ENCODE measurements at places on chromosomes 16 and 17.

DNA sequence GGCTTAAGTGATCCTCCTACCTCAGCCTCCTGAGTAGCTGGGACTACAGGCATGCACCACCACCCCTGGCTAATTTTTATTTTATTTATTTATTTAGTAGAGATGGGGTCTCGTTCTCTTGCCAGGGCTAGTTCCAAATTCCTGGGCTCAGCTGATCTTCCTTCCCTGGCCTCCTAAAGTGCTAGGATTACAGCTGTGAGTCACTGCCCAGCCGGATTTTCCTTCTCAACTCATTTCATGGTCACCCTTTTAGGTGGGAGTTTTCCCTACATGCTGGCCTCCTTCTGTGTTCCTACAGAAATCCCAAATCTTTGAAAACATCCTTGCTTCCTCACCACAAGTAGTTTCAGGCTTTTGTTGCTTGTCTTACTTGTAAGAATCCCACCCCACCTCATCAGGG lies 102.1 kb upstream of the SIAH1 start:
- no peak for DNase-seq

- no peak for DNase-seq
Measured at GRCh38 chr17:66040402-66040801, 151.5 kb downstream of the CEP112 start.

- no peak for DNase-seq
Measured at GRCh38 chr16:31529108-31529936, 1.6 kb downstream of the AHSP start.

DNA sequence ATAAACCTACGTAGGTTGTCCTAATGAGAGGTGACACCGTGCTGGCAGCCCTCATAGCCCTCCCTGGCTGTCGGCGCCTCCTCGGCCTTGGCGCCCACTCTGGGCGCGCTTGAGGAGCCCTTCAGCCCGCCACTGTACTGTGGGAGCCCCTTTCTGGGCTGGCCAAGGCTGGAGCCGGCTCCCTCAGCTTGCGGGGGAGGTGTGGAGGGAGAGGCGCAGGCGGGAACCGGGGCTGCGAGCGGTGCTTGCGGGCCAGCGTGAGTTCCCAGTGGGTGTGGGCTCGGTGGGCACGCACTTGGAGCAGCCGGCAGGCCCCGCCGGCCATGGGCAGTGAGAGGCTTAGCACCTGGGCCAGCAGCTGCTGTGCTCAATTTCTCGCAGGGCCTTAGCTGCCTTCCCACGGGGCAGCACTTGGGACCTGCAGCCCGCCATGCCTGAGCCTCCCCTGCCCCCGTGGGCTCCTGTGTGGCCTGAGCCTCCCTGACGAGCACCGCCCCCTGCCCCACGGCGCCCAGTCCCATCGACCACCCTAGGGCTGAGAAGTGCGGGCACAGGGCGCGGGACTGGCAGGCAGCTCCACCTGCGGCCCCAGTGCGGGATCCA lies 40.1 kb upstream of the AMZ2 start:
- peak; percentile 54 for DNase-seq

DNA sequence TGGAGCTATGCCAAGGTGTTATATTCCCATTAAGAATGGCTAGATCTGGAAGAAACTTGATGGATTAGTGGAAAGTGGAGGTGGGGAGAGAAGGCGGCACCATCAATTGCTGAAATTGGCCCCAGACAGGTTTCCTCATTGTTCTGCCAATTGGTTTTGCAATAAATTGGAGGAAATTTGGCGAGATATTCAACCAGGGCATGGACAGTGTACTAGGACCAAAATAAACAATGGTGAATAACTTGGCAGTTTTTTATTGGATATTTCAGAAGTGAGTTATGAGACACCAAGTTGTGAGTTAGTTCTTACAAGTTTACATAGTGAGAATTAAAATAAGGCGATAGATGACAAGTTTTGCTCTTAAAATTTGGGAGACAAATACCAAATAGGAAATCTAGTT lies 41.1 kb upstream of the SOX9 start:
- DNase-seq = no peak

DNA sequence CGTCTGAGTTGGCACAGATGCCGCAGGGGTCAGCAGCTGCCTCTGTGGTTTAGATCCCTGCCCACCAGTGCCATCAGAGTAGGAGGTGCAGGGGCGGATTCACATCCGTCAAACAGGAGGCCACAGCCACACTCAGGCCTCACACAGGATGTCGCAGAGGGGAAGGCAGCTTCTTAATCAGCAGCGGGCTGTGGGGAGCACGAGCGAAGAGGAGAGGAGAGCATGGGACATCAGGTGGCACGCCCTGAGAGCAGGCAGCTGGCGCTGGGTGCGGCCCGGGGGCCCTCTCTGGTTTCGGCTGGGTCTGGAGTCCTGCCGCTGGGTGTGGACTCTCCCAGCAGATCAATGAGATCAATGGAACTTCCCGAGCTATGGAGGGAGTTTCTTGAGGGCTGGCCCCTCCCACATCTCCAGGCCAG lies 9.6 kb downstream of the LLGL2 start:
- no peak for DNase-seq

DNA sequence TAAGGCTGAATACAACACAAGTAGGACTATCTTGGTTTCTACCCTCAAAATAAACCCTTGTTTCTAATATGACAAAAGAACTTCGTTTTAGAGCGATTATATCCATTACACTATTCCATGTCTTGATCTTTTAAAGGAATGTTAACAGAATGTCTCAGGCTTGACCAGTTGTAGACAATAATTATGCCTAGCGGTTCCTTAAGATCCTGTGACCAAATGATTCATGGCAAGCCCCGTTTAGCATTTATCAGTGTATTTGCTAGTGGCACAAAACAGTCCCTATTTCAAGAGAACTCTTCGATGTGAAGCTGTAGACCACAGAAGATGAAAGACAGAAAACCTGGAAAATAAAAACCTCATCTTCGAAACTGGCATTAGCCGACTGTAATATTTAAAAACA lies 200.9 kb upstream of the SOX9 start:
- DNase-seq = no peak

- DNase-seq = peak; percentile 43
Measured at GRCh38 chr17:18004884-18005305, 32.2 kb downstream of the DRC3 start.

- no peak for DNase-seq
Measured at GRCh38 chr17:45997624-45998023, 1.4 kb upstream of the STH start.

- DNase-seq = no peak
Measured at GRCh38 chr17:64572682-64573154, 65.9 kb downstream of the CEP95 start.

DNA sequence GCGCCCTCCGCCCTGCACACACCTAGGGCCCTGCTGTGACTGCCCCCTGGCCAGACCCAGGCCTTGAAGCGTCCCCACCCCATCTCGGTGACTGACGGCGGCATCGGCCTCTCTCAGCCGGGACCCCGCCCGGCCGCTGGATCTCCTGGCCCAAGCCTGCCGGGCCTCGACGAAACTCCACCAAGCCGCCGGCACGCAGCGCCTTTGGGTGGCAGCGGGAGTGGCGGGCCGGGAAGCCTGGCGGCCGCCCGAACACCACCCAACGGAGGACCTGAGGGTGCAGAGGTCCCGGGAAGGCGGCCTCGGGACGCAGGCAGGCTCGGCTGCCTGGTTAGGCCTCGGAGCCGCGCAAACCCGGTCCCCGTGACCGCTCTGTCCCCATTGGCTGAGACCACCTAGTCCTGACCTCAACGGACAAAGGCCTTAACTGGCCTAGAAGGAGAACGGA lies 12.0 kb upstream of the TMEM97 start:
- DNase-seq = no peak

DNA sequence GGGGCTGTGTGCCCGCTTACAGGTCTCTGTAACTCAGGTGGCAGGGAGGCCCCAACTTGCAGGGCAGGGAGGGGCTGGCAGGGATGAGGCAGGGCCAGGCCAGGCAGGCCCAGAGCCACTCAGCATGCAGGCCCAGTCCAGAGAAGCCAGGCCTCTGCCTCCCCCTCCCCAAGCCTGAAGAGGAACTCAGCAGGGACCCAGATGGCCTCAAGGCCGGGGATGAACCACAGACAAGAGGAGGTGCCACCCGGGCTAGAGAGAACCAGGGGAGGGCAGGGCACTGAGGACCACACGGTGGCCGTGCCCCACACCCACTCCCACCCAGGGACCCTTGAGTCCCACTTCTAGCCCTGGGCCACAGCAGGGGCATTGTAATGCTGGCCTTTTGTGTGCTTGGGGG lies 29.8 kb upstream of the EIF1 start:
- DNase-seq = no peak

DNA sequence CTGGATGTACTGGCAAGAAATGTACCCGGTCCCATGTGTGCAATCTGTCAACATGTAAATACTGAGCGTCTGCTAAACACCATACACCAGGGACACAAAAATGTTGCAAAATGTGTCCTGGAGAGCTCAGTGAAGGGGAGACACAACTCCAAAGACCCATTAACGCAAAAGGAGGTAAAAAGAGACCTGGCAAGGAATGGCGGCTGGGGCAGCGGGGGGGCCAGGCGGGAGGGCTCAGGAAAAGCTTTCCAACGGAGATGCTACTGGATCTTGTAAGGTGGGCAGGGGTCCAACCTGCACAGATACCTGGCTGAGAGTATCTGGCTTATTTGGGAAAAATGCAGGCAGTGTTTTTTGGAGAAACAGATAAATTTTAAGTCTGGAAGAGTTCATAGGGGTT lies 40.7 kb downstream of the ADCY9 start:
- DNase-seq = no peak

DNA sequence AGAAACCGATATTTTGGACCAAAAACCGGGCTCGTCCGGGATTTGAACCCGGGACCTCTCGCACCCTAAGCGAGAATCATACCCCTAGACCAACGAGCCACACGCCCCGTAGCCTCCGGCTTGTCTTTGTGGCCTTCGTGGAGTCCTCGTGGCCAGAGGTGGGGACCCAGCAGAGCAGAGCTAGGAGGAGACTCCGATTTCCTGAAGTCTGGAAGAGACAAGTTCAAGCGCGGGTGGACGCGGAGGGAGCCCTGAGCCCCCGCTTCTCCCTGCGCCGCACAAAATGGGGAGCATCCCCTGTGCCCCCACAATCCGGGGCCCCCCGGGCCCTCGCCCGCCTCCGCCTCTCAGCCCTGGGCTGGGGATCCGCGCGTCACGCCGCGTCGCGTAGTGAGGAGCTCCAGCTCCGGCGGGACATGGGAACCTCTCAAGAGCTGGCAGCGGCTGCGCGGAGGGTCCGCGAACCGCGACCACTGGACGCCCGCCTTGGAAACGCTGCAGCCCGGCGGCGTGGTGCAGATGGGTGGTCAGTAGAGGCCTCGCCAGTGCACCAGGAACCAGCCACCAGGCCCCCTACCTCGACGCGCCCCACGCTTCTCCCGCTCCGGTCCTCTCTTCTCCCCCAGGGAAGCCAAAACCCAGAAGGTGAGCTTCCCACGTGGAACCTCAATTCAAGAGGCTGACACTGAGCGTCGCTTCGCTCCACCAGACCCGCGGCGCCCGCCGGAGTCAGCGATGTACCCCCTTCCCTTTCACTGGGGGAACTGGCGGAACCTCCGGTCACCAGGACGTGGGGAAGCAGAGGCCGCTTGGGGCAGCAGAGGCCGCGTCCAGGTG lies 5.2 kb upstream of the OR1F1 start:
- DNase-seq = peak; percentile 50

- no peak for DNase-seq
Measured at GRCh38 chr16:48497932-48498768, 111.8 kb downstream of the N4BP1 start.

DNA sequence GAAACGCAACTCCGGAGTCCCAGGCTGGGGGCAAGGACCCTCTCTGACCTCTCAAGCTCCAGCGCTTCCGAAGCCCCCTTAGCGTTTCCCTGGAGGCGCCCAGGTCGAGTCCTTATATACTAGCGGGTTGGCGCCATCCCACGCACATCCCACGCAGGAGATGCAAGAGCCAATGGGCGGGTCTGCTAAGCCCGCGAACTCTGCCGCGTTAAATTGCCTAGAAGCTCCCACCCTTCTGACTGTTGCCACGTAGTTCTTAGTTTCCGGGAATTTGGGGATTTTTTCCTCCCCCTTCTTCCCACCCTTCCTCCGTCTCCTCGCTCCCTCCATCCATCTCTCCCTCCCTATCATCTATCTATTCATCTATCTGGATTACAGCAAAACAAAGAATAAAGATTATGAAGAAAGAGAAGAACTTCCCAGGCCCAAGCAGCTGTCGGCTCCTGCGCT lies at the start of gene SLFN11:
Gene SLFN11, minus strand, starts transcription at position 88 of the 450 bp plus-strand sequence. CDS start 9,814 bp downstream, outside the sequence.
- peak; percentile 89 for DNase-seq

DNA sequence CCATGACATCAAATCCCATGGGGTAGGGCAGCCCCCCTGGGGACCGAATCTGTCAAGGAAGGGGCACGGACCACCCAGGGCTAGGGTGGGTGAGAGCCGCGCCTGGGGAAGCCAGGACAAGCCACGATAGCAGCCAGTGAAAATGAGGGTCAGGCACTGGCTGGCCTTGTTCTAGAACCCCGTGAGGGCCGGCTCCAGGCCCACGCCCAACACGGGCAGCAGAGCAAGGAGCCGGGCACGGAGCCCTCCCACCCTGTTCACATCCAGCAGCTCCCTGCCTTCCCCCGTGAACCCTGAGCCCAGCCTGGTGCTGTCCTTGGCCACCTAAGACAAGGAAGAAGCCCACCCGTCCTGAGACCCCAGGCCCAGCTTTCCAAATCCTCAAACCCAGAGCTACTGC lies 256.7 kb downstream of the PARN start:
- no peak for DNase-seq

DNA sequence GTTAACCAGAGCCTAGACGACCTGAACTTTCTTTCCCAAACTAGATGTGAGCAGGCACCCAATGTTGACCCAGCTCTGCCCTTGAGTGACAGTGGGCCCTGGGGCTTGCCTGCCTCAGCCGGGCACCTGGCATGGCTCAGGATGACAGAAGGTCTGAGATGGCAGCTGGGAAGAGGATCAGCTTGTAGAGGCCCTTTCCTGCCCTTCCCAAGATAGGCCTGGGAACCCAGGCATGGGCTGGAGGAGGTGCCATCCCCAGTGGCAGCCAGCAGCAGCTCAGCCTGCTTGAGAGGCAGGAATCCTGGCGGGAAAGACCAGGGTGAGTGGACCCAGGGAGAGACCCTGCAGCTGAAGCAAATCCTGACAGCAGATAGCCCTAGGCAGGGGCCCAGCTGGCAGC lies 59.1 kb downstream of the PIPOX start:
- DNase-seq = no peak

GRCh38 chr17:17447264-17447663 lies 29.5 kb upstream of the MED9 start:
- DNase-seq = no peak

DNA sequence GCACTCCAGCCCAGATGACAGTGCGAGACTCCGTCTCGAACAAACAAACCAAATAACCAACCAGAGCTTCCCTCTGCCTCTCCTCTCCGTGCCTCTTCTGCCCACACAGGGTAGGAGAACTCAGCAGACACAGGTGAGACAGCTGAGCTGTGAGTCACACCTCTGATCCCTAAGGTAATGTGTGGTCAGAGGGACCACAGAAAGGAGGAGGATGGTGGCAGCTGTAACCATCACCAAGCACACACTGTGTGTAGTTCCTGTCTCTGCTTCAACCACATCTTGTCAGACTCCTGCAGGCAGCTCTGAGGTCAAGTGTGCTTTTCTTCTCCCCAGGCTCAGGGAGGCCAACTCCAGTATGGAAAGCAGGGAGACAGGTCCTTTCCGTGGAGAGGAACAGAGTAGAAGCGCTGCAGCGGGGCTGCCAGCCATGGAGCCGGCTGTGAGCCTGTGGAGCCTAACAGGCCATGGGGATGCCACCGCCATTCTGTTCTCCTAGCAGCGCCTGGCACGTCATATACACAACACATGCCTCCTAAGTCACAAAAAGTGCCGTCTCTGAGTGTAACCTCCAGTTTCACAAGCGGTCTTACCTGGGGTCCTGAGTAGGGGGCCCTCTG lies 7.1 kb downstream of the NUDT16L1 start:
- no peak for DNase-seq

GRCh38 chr17:75277664-75278071 lies 6.6 kb upstream of the MIF4GD start:
- DNase-seq = no peak
